Glutamatergic neuron (in vitro differentiated cells): ENCODE measurements at places on chromosomes 7 and 10.

DNA sequence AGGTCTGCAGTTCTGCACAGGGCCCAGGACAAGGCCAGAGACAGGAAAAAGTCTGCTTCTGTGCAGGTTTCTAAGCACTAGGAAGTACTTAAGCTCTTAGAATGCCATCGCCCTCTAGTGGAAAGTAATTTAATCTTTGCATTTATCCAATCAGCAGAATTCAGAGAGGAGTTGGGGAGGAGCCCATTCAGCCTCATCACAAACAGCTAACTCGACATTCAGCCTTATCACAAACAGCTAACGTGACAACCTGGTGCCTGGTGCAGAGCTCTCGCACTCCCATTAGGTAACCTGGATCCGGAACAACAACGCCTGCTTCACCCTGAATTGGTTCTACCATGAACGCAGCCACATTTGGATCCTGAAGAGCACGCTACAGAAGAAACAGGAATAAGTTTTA is 15.2 kb downstream of the OAT start:
- DNase-seq = no peak

- no peak for DNase-seq
These were observed 10.8 kb upstream of the PHYH start for GRCh38 chr10:13310518-13311176.

GRCh38 chr10:2836921-2837662 is 230.3 kb upstream of the PFKP start:
- no peak for DNase-seq

GRCh38 chr7:45347804-45348203 is 190.2 kb downstream of the RAMP3 start:
- no peak for DNase-seq

- DNase-seq = no peak
These were observed 107.6 kb upstream of the SAMD8 start for GRCh38 chr10:75003891-75004290.

- no peak for DNase-seq
These were observed 158.0 kb downstream of the IPMK start for GRCh38 chr10:58109731-58110130.

DNA sequence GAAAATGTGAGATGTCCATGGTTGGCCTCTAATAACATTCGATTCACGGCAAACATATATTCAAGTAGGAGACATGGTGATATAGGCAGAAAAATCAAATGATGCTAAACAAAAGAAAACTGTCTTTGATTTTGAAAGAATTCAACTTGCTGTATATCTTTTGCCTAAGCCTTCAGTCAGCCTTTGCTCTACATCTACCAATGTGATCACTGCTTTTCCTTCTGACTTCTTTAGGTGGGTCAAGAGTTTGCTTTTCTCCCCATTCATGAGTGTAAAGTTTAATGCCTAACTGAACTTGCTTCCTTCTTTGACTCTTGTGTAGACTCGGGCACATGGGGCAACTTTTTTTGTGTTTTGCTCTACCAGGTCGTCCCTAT is 417 bp upstream of the HIF1AN start:
- DNase-seq = no peak

- DNase-seq = no peak
These were observed 32.1 kb downstream of the NRF1 start for GRCh38 chr7:129643550-129644170.
